ENCODE measurements at places on chromosomes 16 and 17. TPM values are rescaled to one million over a fixed set of nuclear protein-coding genes. Genes with fewer than 3 reads are reported as not detected.

The TMED6 gene
- total RNA-seq, result 3.7 TPM

The KCNH4 gene
- 0.39 TPM for total RNA-seq

The MYOCD gene
- not detected for total RNA-seq

The RHBDL1 gene
- 5.8 TPM for total RNA-seq

The OR1A1 gene
- total RNA-seq, result not detected

The DGKE gene
- 25.0 TPM for total RNA-seq

The HES7 gene
- 4.3 TPM for total RNA-seq

All from activated T-cell treated with anti-CD3 and anti-CD28 coated beads, Interleukin-2, amount 50 U/mL, for 72 hours (primary cell).